GM23338 (cell line): ENCODE measurements at places on chromosomes 6 and 20.

DNA sequence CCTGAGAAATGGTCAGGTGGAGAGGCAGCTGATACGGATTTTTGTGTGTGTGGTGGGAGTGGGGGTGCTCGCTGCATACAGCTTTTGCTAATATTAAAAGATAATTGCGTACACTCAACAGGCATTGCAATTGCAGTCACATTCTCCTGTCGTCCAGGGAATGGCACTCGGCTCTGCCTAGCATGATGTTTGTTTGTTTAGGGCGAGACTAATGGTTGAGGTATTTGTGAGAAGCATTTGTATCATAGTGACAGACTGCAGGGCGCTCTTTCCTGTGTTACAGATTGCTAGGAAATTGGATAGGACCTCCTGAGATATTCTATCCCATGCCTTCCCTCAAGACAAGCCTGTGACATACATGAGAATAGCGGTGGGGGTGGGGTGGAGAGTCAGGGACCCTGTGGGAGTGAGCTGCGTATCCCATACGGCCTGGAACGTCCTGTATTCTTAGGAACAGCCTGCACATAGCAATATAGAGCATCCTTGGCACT, 207.4 kb downstream of the SOX4 start:
- H3K4me3 ChIP-seq: no peak overlapping the region
- H3K27me3 ChIP-seq: no peaks in the 10 kb centered on the region
- H3K27ac ChIP-seq: no peak overlapping the region
- peaks cover 22% of the 10 kb centered on the region for H3K4me1 ChIP-seq
- DNase-seq: no peak
- no peaks in the 10 kb centered on the region for H3K36me3 ChIP-seq

DNA sequence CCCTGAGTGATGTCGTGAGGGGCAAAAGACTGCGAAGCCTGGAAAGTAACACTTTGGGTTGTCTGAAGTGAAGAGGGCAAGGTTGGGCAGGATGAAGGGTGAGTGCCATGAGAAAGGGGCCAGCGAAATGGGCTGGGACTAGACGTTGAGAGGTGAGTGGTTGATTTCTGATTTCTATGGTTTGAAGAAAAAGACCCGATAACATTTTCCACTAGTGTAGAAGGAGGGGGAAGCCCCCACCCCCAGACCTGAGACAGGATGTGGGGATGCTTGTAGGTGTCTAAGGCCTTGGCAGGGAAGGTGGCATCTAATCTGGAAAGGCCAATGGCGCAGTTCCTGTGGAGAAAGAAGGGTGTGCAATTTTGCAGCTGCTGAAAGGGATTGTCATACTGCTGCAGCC, 25.3 kb upstream of the KIF3B start:
- no peaks in the 10 kb centered on the region for H3K4me1 ChIP-seq
- no peak overlapping the region for H3K4me3 ChIP-seq
- H3K27me3 ChIP-seq: no peaks in the 10 kb centered on the region
- no peaks in the 10 kb centered on the region for H3K36me3 ChIP-seq
- no peak overlapping the region for H3K27ac ChIP-seq

DNA sequence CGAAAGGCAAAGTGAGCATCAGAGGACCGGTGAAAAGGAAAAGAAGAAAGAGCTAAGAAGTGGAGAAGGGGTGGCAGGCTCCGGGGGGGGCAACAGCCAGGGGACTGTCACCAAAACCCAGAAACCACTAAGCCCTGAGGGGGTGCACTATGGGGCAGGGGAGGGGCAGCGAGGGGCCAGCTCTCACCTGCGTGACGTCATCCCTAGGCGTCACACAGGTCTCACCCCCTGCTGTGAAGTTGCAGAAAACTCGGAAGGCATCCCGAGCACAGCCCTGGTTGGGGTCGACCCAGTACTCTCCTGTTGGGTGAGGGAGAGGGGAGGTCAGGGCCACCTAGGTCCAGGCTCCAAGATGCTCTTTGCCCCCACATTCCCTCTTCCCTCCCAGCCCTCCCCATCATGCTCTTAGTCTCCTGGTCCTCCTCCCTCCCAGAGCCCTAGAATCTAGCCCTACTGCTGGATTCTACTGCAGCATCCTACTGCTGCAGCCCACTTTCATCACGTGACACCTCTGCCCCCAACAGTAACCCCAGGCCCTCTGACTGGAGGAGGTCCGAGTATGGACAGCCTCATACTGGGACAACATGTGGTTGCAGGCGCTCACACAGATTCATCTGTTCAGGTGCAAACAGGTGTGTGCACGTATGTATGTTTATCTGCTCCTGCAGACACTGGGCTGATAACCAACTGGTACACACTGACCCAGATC, 27.4 kb downstream of the COL11A2 start:
- H3K4me3 ChIP-seq: no peak overlapping the region
- peak; percentile 47 for DNase-seq
- peaks cover 12% of the 10 kb centered on the region for H3K4me1 ChIP-seq
- H3K27ac ChIP-seq: no peak overlapping the region

GRCh38 chr20:18589941-18590674, 2.3 kb downstream of the DTD1 start:
- H3K27ac ChIP-seq: no peak overlapping the region; the same call in 1 of the 2 replicates
- no peak for DNase-seq
- H3K36me3 ChIP-seq: no peaks in the 10 kb centered on the region
- H3K4me1 ChIP-seq: peaks cover 41% of the 10 kb centered on the region

DNA sequence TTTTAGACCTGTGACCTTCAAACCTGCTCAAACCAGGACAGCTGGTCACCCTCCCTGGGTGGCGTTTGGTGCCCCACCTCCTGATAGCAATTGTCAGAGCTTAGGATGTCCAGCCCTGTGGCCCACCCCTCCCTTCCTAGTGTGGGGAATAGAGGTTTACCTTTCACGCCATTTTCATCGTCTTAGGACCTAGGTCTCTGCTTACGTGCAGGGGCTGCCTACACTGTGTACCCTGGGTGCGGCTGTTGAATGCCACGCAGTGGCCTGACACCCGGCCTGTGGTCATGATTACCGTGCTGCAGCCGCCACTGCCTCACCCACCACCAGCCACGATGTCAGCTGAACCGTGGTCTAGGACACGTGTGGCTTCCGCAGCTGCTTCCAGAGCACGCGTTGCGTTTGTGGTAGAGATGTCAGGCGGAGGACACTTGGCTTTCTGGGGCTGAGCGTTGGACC, 157.3 kb downstream of the DTNBP1 start:
- no peak overlapping the region for H3K4me3 ChIP-seq
- peak overlapping the region; percentile 79 for H3K27ac ChIP-seq
- H3K36me3 ChIP-seq: peaks cover 68% of the 10 kb centered on the region
- H3K4me1 ChIP-seq: peaks cover 14% of the 10 kb centered on the region

DNA sequence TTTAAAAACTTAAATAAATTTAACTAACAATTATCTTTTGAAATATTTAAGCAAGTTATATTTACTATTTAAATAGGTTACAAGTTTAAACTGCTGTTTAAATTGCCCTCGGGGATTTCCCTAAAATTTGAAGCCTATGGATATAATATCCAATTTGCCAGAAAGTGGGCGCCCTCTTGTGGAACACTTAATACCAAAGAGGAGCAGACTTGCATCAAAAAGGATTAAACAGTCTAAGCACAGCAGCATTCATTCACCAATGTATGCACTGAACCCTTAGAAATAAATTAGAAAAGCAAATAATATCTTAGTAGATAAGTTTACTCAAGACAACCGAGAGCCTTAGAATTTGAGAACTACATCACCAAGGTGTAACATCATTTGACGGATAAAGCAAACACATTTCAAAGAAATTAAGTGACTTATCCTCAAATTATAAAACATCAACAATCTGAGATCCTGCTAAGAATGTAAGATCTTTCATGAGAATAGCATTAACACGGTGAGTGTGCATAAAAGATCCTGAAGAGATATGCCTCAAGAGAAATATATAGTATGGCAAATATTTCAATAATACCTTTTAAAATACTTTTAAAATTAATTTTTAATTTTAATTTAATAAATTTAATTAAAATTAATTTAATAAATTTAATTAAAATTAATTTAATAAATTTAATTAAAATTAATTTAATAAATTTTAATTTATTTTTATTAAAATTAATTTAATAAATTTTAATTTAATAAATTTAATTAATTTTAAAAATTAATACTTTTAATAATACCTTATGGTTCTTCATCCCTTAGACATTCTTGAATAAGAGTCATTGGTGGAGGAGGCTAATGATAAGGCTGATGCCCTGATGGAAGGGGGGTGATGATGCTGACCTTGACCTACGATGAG, 11.5 kb upstream of the MEP1A start:
- no peak overlapping the region for H3K4me3 ChIP-seq
- H3K27me3 ChIP-seq: no peaks in the 10 kb centered on the region
- H3K36me3 ChIP-seq: no peaks in the 10 kb centered on the region
- no peak overlapping the region for H3K27ac ChIP-seq
- DNase-seq: peak; percentile 85
- H3K4me1 ChIP-seq: no peaks in the 10 kb centered on the region

- H3K36me3 ChIP-seq: no peaks in the 10 kb centered on the region
- H3K27me3 ChIP-seq: no peaks in the 10 kb centered on the region
- DNase-seq: no peak
- no peak overlapping the region for H3K4me3 ChIP-seq
- no peak overlapping the region for H3K27ac ChIP-seq
These were observed 153.6 kb downstream of the VEGFA start for GRCh38 chr6:43923376-43924221.

- no peak overlapping the region for H3K4me3 ChIP-seq
- H3K27ac ChIP-seq: no peak overlapping the region
- DNase-seq: peak; percentile 51
- peaks cover 18% of the 10 kb centered on the region for H3K4me1 ChIP-seq
- H3K36me3 ChIP-seq: no peaks in the 10 kb centered on the region
These were observed 403.3 kb downstream of the EPM2A start for GRCh38 chr6:145332011-145332410.
